ENCODE measurements at places on chromosomes 11 and 22. TPM values are rescaled to one million over a fixed set of nuclear protein-coding genes. Genes with fewer than 3 reads are reported as not detected.

- no peak for DNase-seq
Observed at GRCh38 chr22:23131931-23132330, 9.9 kb downstream of the RSPH14 start.

GRCh38 chr11:122598971-122599370 is 56.6 kb upstream of the UBASH3B start:
- DNase-seq, result no peak

The ANO5 gene
- total RNA-seq, result not detected

- no peak for DNase-seq
Observed at GRCh38 chr11:126948563-126948962, 52.0 kb downstream of the KIRREL3 start.

DNA sequence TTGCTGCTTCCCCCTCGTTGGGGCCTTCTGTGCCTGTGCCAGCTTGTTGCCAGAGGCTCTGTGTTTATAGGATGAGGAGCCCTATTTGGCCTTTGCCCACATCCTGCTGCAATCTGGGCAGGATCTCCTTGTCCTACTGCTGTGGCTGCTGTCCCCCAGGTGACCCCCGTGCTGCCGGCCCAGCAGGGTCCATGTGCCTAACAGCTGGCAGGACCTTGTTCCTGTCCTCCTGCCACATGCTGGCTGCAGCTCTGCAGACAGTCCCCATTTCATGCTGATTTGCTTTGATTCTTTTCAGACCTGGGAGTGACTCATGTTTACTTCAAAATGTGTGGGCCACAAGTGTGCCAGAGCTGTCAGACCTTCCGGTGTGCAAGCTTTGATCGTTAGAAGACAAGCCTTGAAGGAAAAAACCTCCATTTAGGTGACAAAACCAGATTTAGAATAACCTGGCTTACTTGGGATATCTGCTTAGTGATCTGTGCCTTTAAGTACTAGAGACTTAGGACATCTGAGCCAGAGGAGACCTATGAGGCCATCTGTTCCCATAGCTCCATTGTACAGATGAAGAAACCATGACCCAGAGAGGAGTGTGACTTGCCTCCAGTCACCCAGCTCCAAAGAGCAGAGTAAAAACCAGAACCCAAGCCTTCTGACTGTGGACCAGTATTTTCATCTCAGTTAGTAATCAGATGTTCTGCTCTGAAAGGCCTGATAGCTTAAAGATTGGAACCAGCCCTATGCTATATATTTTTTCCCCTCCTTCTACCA is 11.1 kb downstream of the NAV2 start:
- peak; percentile 98 for DNase-seq

The GAL gene
- not detected for total RNA-seq

The ASRGL1 gene
- total RNA-seq, result 1.9 TPM
